H4 (cell line): ENCODE measurements at places on chromosomes 3 and 15. TPM values are rescaled to one million over a fixed set of nuclear protein-coding genes. Genes with fewer than 3 reads are reported as not detected.

RLBP1 gene
- not detected in 2 replicates for total RNA-seq

- DNase-seq: no peak
Measured at GRCh38 chr3:170636400-170636973, 50.6 kb upstream of the SLC7A14 start.

DNA sequence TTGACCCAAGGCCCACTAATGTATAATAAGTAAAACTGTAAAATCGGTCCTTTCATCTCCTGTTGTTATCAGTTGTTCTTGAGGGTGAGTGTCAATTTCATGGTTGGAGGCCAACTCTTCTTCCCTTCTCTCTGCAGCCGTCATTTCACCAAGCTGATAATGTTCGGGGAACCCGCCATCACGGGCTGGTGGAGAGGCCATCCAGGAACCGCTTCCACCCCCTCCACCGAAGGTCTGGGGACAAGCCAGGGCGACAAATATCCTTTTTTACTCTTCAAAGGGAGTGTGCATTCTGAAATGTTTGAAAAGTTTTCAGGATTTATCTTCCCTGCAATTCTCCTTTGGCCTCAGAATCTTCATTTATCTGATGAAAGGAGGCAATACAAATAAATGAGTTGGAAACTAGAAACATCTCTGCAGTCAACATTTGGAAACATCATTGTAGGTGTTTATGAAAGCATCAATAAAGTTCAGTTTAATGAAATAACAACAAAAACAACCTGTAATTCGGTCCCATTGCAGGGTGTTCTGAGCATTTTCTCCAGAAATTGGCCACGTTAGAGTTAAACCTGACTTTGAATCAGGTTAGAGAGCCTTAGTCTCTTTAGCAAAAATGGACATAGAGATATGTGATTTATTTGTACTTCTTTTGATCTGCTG is 63.9 kb downstream of the CRTC3 start:
- no peak for DNase-seq

- DNase-seq: no peak
Measured at GRCh38 chr3:74393426-74393825, 221.0 kb downstream of the CNTN3 start.

ADAMTSL3 gene
- total RNA-seq: 0.17 TPM in 1 of 2 replicates, not detected in the other
